ENCODE measurements at places on chromosomes 12 and 14.

DNA sequence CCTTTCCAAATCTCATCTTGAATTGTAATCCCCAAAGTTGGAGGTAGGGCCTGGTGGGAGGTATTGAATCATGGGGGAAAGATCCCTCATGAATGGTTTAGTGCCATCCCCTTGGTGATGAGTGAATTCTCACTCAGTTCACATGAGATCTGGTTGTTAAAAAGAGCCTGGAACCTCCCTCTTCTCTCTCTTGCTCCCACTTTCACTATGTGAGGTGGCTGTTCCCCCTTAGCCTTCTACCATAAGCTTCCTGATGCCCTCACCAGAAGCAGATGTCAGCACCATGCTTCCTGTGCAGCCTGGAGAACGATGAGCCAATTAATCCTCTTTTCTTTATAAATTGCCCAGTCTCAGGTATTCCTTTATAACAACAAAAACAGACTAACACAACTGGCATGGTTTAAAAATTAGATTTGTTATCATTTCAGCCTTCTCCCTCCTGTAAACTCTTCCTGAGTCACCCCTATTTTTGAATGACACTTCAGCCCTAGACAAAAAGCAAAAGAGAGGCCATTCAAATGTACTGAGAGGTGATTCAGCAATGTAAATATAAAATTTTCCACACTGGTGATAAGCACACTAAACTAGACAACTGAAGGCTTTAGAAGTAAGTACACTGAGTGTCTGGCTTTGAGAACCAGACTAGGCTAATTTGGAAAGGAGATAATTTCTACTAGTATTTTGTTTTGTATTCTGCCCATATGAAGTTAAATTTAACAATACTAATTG is 212.1 kb upstream of the ABCD2 start:
- DNase-seq: no peak

GRCh38 chr14:22594156-22594716 is 3.9 kb upstream of the ABHD4 start:
- no peak for DNase-seq

DNA sequence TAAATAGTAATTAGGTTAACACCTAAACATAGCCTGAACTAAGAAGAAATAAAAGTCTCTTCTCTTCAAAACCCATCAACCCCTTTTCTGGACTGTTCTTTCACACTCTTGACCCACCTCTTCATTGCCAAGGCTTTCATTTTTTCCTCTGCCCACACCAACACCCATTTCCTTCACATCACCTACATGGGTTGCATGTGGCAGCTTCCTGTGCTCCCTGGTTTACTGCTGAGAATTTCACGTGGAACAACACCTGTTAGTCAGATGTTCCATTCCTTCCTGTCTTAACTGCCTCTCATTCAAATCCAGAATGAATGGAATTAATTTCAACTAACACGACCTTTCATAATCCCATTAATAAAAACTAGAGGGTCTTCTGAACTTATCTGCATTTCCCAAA is 157.3 kb downstream of the BCAT1 start:
- no peak for DNase-seq

- no peak for DNase-seq
Measured at GRCh38 chr12:126770188-126770587, 1496.8 kb upstream of the TMEM132C start.

DNA sequence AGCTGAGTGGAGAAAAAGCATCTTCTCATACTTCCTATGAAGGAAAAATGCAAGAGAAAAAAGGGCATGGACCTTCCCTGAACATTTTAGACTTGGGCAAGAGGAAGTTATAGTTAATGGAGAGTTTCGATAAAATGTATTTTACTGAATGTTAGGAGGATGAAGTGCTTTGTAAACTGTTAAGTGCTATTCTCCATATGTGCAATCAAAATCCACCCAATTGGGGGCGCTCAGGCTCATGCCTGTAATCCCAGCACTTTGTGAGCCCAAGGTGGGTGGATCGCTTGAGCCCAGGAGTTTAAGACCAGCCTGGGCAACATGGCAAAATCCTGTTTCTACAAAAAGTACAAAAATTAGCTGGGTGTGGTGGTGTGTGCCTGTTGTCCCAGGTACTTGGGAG is 1.9 kb upstream of the CNPY2 start:
- no peak for DNase-seq

GRCh38 chr12:47021298-47021697 is 58.1 kb upstream of the PCED1B start:
- no peak for DNase-seq

Data from stimulated activated CD4-positive, alpha-beta T cell treated with anti-CD3 and anti-CD28 coated beads, TNF-alpha, amount 100 ng/mL, for 1 hour (primary cell).